ENCODE measurements at places on chromosomes 7 and 10.

- no peak for DNase-seq
Measured at GRCh38 chr10:133455611-133456031, 1.9 kb downstream of the SCART1 start.

DNA sequence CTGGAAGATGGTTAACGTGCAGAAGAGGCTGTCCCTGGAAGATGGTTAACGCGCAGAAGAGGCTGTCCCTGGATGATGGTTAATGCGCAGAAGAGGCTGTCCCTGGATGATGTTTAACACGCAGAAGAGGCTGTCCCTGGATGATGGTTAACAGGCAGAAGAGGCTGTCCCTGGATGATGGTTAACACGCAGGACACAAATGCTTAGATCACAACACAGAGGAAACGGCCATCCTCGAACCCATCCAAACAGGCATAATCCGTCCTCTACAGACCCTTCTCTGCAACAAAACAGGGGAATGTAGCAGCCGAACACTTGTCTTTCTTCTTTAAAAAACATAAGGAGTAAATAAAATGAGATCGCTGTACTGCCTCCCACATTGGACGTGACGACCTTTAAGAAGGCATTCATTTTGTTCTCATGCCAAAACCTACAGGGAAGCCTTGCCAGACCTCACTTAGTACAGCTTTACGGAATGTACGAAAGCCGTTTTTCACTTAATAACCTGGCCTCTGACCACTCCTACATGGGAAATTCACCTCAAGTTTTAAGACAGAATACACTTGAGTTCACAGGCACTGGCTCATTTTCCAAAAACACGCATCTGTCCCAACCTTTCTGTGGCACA, 245.2 kb downstream of the ZMYND11 start:
- DNase-seq = no peak

DNA sequence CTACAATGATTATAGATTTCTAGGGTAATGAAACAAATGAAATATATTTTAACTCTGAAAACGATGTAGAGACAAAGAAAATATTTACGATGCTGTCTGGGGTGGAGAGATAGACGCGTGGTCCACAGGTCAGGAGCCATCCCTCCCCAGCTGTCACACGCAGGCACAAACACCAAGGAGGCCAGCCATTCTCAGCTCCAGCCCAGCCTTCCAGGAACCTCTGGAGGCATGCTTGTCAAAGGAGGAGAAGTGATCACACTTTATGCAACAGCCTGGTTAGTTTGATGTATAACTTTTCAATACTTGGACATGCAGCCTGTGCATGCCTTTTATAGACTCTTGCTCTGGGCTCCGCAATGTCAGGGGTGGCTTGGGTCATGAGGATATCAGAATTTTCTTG, 391.5 kb upstream of the MGMT start:
- no peak for DNase-seq

GRCh38 chr10:43249962-43250614, 16.8 kb downstream of the RASGEF1A start:
- DNase-seq = no peak

GRCh38 chr7:15199482-15199881, 296.9 kb upstream of the DGKB start:
- no peak for DNase-seq

- no peak for DNase-seq
Measured at GRCh38 chr7:44112231-44112996, 8.3 kb downstream of the AEBP1 start.
